ENCODE measurements at places on chromosomes 6 and 20.

DNA sequence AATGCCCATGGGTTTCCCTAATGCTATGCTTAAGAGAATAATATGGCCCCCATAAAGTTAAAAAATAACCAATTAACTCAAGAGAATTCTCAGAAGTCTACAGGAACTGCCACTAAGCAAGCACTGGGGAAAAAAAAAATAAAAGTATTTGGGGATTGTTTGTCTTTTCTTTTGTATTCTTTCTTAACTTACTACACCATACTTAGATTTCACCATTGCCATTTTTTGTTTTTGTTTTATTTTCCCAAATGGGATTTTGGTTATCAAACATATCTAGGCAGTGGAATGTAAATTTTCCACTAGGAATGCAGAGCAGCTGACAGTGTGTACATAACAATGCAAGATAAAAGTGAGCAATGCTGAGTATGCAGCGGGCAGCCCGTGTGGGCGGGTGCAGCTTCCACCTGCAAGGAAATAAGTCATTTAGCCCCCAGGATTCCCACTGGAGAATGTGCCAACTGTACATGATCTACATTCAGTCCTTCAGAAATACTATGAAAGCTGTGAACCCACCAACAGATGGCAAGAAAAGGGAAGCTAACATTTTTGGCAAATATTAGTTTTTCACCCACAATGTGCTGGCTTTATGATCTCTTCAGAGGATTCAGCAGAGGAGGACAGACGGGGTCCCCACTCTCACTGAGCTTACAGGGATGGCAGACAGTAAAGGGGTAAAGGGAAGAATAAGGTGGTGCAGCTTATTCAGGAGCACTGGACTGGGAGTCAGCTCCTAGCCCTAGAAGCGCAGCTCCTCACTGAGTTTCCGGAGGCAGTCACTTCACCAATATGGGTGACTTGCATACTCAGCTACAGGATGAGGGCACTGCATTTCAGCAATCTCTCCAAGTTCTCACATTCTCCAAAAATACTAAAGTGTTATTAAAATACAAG is 44.4 kb downstream of the DCDC2 start:
- DNase-seq = no peak

- no peak for DNase-seq
These were observed 820 bp upstream of the TREML2 start for GRCh38 chr6:41201764-41202173.

DNA sequence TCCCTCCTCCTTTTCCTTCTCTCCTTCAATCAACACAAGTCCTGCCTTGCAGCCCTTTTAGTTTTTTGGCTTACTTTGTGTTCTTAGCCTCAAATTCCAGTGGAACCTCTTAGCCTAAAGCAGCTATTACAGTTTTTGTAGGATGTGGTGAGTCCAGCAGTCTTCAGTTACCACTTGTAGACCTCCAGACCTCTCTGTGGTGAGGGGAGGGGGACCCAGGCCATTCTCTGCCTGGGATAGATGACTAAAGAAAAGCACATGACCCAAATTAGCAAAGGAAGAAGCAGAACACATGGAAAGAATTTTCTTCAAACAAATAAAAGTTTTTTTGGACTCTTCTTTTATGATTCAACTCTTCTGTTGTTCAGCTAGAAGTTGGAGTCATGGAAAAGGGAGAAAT is 246.5 kb downstream of the HAO1 start:
- DNase-seq = no peak

GRCh38 chr6:43773980-43774775 is 4.2 kb downstream of the VEGFA start:
- no peak for DNase-seq

GRCh38 chr6:152093711-152094110 is 286.2 kb downstream of the ESR1 start:
- DNase-seq = no peak

GRCh38 chr6:75368151-75368779 is 83.7 kb upstream of the TMEM30A start:
- DNase-seq = no peak

DNA sequence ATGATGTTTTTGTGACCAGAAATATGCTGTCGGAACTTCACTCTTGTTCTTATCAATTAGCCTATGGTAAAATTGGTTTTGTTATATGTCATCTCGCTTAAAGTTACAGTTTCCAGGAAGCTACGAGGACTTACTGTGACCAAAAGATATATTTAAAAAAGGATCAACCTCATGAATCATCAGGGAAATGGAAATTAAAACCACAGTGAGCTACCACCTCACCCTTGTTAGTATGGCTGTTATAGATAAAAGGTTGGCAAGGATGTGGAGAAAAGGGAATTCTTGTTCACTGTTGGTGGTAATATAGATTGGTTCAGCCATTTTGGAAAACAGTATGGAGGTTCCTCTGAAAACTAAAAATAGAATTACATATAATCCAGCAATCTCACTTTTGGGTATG is 14.3 kb upstream of the INSM1 start:
- no peak for DNase-seq

GRCh38 chr6:37539171-37540028 is 39.7 kb upstream of the CCDC167 start:
- DNase-seq = no peak

DNA sequence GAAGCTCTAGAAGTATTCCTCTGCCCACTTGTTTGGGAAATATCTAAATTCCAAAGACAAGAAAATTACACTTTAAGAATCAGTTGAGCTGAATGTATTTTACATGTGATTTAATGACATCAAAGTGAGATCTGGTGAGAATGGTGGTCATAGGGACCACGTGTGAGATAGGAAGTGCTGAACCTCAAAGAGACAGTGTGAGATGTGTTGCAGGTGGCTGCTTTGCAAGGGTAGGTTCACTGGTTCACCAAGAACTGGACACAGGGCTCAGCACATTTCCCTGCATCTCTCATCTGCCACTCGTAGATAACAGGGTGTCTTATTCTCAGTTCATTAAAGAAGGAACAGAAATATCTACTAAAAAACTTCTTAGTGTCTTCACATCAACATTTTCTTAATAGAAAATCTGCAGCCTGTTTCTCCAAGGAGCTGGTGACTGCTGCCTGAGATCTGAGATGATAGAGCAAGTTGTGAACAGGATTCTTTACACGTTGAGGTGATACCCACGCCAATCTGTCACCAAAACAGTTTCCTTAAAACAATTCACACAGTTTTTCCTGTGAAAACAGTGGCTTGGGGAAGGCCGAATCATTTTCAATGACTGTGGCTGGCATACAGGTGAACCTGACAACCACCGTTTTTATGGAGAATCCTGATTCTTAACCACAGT is 7.2 kb downstream of the CCR6 start:
- DNase-seq = no peak

- DNase-seq = no peak
These were observed 60.3 kb downstream of the FOXC1 start for GRCh38 chr6:1669996-1670395.

- no peak for DNase-seq
These were observed 138.1 kb downstream of the SOBP start for GRCh38 chr6:107627969-107628368.

- no peak for DNase-seq
These were observed 309.9 kb upstream of the CDYL start for GRCh38 chr6:4466261-4466660.

GRCh38 chr6:125950293-125950692 is 6.3 kb upstream of the HINT3 start:
- no peak for DNase-seq

DNA sequence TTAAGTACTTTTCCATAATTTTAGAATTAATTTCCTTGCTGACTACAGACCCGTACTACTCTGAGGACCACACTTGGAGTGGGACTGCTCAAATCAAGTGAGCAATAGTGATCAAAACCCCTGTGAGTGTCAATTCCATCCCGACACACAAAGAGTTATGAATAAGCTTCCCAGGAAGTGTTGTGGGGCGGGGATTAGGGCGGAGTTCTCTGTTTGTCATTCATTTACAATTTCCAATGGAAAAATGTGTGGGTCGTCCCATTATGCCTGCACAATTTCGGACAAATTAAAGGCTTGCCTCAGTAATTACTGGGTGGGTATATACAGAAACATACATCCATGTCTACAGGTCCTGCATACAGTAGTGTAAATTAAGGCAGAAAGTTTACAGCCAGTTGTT is 84.2 kb downstream of the ISM1 start:
- DNase-seq = no peak

- no peak for DNase-seq
These were observed 94.0 kb downstream of the SHLD1 start for GRCh38 chr20:5844063-5844681.

DNA sequence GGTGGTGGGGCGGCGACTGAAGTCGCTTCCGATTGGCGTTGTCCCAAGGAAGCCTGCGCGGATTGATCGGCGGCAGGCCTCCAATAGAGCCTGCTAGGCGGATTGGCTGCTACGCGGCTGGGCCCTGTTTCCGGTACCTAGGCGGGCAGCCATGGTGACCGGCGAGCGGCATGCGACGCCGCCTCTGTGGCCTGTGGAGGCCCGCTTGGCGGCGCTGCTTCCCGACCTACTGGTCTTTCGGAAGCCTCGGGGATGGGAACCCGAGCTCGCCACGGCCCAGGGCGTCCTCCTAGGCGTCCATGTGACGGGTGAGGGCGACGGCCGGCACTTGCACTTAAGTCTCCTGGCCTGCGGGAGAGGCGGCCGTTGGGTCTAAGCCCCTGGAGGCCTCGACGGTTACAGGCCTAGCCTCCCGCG is 28.1 kb downstream of the NFYA start:
- no peak for DNase-seq

DNA sequence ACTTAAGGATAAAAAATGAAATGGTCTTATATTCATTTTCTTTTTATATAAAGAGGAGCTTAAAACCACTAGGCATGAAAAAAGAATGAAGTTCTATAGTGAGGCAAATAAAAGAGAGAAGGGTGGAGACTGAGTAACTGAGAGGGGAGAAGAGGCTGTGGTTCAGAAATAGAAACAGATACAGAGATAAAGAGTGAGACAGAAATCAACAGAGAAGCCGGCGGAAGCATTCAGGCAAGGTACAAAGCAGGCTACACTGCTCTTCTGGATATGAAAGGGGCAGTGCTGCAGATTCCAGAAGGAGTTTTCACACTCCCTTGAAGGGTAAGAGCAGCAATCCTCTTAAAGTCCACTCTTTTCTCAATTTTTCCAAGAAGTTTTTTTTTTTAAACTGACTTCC is 29.9 kb downstream of the NFATC2 start:
- DNase-seq = no peak

DNA sequence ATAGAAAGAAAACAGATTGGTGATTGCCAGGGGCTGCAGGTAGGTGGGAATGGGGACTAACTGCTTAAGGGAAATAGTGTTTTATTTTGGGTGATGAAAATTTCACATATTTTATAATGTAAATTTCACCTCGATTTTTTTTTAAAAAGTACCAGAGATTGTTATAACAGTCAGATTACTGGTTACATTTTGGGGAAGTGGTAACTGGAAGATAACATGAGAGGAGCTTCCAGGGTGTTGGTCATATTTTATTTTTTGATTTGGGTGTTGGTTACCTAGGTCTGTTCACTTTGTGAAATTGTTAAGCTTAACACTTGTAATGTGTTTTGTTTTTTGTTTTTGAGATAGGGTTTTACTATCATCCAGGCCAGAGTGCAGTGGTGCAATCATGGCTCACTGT is 17.2 kb upstream of the CRIP3 start:
- no peak for DNase-seq

DNA sequence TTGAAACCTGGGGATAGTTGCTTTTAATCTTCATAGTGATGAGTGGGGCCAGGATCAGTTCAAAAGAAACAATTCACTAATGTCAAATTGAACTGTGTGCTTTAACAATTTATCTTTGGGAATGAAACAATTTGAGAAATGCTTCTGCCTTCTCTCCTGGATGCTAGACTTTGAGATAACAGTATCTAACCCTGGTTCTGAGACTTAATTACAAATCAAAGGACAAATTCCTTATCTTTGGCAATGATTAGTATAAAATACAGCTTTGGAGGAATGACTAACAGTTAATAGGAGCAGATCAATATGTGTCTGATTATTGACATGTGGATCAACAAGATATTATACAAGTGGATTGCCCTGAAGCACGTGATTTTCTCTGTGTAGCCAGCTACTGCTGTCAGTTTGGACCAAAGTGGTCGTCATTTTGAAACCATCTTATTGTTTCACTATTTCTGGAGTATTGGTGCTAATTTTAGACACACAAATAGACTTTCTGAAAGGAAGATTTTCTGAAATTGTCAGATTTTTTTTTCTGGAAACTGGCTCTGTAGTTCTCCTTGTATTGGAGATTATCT is 6.2 kb upstream of the FLRT3 start:
- DNase-seq = no peak

GRCh38 chr6:30816791-30817739 is 67.3 kb upstream of the DDR1 start:
- no peak for DNase-seq

DNA sequence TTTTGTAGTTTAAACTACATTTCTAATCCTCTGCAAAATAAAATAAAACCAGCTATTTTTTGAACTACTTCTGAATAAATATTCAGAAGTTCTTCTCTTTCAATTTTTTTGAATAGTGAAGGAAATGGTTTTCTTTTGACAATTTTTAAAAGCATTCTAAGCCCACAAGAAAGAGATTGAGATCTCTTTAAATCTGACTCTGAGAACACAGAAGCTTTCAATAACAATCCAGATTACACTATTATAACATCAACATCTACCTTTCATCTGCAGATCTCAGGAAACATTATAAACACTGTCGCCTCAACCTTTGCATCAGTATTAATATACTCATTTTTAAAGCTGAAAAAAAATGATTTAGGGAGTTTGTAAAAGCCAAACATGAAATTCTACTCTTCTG is 247.5 kb upstream of the PREP start:
- no peak for DNase-seq

DNA sequence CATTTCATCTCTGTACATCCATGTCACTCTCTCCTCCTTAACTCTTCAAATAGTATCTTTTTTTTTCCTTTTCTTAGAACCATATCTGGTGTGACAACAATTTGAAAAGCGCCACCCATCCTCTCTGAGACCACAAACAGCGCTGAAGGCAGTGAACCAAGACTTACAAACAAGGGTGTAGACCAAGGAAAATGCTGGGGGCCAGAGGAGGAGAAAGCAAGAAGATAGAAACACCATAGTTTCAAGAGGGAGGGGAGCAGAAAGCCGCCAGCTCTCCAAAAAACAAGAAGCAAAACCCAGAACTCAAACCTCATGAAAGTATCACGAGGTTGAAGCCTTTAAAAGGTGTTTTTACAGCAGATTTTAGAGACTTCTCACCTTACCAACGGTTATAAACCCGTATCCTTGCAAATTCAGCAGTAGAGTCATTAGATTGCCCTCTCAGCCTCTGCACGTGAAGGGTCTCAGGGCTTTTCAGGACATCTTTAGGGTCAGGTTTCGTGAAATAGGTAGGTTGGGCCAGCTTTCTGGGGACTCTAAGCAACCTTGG is 13.3 kb upstream of the RIPOR2 start:
- no peak for DNase-seq

GRCh38 chr6:34155471-34156300 is 9.8 kb upstream of the GRM4 start:
- no peak for DNase-seq

DNA sequence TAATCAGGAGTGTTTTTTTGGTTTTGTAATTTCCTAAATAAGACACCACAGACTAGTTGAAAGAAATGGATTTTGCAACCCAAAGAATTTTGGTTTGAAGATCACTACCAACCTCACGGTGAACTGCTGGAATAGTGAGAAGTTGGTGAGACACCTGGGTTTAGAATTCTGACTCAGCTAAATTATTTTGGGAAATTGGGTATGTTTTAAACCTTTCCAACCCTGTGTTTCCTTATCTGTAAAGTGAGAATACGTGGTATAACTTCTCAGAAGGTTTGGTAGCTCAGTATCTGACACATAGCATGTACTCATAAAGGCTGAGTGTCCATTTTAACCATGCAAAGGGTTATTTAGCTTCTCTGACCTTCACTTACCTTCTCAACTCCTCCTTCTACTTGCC is 261.9 kb downstream of the FOXA2 start:
- DNase-seq = no peak

- no peak for DNase-seq
These were observed 47.2 kb downstream of the RRBP1 start for GRCh38 chr20:17634661-17635331.

Measured in cortex of kidney (tissue), 1 donor.